Umbilical cord (tissue), 2 donors: ENCODE measurements at places on chromosomes 6 and 20.

GRCh38 chr20:46624946-46625345 is 26.3 kb downstream of the SLC13A3 start:
- DNase-seq = no peak

- no peak for DNase-seq
Observed at GRCh38 chr6:150596439-150596838, 3.2 kb upstream of the PLEKHG1 start.

DNA sequence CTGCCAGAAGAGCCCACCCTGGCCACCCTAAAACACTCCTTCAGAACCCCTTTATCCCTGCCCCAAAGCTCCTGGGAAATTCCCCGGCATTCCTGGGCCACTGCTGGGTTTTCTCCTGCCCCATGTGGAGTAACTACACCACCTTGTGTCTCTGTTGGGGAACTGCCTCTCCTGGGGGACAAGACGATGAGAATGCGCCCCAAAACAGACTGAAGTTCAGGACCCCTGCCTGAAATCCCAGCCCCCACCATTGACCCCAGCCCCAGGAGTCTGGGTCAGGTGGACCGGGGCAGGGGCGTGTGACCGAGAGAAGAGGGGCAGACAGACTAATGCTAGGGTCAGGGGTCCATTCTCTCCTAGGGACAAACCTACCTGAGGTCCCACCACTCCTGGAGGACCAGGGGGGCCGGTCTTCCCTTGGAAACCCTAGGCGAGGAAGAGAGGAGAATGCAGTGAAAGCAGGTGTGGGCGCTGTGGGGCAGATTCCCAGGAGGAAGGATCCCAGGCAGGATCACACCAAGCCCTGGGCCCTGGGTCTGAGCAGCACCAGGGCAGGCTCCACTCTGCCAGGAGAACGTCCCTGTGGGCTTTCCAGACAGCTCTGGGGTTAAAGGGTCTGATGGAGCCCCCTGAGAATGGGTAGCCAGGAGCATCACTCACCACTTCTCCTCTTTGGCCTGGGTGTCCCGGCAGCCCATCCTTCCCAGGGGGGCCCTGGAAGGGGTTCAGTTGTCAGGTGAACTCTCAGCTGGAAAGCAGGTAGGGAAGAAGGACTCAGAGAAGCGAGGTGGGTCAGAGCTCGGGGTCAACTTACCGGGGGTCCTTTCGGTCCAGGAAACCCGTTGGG is 19.4 kb downstream of the COL11A2 start:
- DNase-seq = no peak

DNA sequence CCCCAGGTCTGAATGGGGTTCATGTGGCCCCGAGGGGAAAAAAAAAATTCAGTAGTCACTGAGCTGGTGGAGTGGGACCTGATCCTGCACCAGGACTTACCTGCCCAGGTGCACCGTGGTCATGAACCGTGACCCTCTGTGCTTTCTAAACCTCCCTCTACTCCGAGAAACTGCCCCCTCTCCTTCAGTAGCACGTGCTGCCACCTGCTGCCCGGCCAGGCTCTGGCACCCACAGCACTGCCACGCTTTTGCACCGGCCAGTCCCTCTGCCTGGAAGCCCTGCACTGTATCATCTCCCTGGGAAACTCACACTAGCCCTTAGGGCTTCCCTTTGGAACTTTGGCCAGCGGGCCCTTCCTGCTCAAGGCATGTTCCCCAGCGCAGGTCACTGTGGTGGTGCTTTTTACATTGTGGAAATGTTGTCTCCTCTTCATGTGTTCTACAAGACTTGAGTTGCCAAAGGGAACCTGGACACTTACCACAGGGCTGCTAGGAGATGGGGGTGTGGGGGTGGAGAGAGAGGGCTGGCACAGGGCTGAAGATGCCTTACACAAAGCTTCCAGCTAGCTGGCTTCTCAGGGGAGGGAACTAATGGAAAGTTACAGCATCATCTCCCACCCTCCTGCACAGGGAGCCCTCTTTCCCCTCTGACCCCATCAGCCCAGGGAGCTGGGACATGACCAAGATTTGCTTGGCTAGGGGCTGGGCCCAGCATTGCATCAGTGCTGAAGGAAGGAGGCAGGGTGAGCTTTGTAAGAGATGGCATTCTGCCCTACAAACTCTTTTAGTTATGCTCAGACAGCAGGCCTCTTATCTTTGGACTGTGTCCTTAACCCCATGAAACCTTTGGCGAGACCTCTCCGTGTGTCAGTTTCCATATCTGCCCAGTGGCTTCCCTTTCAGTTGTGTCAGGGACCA is 2.5 kb upstream of the PTPRT start:
- peak; percentile 62 for DNase-seq

DNA sequence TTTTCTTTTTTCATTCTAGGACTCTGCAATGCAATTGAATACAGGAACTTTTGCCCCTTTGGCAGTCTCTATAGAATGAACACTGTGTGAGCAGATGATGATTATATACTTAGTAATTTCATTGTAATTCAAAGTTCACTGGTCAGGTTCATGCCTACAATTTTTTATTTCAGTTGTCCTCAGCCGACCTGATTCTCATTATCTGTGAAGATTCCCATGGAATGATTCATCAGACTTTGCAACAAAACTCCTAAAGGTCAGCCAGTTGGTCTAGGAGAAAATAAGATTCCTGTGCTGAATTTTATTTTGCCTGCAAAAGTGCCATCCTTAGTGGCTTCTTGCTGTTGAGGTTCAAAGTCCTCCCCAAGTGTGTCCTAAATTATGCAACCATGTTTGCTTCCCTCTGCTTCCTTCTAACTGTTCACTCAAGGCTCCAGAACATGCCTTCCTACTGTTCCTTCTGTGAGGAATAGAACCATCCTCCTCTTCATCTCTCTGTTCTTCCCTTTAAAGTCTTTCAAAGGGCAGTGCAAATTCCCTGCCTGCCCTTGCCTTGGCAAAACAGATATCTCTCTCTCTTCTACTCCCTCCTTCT is 194.2 kb upstream of the CNR1 start:
- no peak for DNase-seq

DNA sequence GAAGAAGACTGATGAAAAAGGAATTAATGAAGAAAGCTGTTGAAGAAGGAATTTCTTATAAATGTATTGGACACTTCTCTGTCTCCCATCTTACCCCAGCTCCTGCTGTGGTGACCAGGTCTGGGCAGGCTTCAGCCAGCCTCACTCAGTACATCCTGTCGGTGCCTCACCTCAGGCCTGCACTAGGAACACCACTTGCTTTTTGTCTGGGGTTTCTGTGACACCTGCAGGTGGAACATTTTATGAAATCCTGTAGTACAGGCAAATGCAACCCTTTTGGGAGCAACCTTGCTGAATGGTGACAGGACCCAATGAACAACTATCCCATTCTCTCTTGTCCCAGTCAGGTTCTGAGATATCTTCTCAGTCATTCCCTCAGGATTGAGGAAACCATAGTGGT is 129.7 kb downstream of the PRDM13 start:
- DNase-seq = no peak

DNA sequence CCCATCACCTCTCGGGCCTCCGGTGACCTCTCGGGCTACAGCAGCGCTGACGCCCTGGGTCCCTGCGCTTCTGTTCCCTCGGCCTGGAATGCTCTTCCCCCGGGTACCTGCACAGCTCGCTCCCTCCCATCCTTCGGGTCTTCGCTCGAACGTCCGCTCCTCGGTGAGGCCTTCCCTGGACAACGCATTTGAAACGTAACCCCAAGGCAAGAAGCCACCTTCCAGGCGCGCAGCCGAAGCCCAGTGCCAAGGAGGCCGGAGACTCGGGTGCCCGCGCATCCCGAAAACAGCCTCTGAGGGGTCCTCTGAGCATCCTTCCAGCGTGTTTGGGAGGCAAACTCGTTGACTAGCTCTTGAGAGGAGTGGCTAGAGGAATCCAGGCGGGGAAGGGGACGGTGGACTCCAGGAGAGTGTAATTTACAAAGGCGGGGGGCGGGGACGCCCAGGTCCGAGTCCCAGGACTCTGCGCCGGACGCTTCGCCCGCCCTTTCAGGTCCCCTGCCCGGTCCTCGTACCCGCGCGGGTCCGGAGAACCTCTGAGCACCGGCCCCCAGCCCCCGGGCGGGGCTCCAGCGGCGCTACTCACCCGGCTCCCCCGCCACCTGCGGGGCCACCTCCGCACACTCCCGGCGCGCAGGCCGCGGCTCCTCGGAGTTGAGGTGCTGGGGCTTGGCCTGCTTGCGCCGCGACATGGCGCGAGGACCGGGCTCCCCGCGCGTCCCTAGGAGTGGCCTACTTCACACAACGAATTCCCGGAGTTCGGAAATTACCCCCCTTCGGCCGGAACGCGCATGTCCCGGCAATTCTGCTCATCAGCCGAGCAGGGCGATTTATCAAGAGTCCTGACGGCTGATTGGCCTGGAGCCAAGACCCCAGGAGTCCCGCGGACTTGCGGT is 86.8 kb downstream of the ZFP64 start:
- peak; percentile 21 for DNase-seq

- no peak for DNase-seq
Observed at GRCh38 chr6:24630856-24631505, 15.0 kb downstream of the KIAA0319 start.

GRCh38 chr20:63017076-63017825 is 10.5 kb upstream of the BHLHE23 start:
- no peak for DNase-seq

- peak; percentile 80 for DNase-seq
Observed at GRCh38 chr6:5190507-5190906, 70.2 kb downstream of the LYRM4 start.

GRCh38 chr6:43093436-43094289 is 17.5 kb downstream of the PTK7 start:
- peak; percentile 81 for DNase-seq

GRCh38 chr6:42783876-42784642 is 2.2 kb downstream of the BICRAL start:
- DNase-seq = peak; percentile 62

DNA sequence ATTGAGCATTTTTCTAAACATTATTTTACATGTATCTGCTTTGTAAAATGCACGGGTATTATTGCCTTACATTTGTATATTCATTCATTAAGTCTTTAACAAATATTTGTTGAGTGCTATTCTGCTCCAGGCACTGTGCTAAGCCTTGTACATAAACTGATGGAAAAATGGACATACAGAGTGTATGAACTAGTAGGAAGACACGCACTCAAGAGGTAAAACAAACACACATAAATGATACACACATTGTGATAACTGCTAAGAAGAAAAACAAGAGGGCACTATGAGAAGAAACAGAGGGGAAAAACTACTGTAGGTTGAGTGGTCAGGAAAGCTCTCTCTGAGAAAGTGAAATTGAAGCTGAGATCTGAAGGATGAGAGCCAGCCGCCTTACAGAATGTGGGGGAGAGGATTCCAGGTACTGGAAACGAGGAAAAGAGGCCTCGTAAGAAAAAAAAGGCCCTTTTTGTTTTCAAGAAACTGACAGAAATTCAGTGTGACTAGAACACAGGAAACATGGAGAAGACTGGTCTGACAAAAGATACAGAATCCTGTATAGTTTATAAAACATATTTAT is 117.5 kb downstream of the EYA4 start:
- no peak for DNase-seq

DNA sequence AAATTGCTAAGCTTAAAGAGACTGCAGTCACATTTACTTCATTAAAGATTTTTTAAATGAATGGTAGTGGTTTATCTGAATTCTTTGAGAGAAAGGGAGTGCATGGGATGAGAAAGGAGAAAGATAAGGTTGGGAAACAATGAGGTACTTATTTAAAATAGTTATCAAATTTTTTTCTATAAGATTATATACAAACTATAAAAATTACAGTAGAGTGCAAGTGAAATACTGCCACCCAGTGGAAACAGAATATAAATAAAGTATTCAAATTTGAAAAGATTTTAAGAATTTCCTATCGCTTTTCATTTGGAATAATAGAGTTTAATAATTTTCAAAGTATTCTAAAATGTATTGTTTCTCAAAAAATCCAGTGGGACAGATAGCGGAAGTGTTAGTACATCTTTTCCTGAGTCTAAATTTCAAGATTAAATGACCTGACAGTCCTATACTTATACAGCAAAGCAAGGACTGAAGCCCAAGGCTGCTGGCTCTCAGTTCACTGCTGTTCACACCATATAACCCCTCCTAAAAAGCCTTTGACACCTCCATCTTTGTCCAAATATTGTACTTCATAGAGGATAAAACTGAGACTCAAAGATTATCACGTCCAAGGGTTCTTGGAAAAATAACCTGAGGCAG is 31.1 kb downstream of the EPM2A start:
- DNase-seq = peak; percentile 22

GRCh38 chr20:34023937-34024722 is 30.4 kb downstream of the RALY start:
- DNase-seq = no peak

GRCh38 chr20:61746147-61746646 is 319.5 kb downstream of the TAF4 start:
- no peak for DNase-seq

DNA sequence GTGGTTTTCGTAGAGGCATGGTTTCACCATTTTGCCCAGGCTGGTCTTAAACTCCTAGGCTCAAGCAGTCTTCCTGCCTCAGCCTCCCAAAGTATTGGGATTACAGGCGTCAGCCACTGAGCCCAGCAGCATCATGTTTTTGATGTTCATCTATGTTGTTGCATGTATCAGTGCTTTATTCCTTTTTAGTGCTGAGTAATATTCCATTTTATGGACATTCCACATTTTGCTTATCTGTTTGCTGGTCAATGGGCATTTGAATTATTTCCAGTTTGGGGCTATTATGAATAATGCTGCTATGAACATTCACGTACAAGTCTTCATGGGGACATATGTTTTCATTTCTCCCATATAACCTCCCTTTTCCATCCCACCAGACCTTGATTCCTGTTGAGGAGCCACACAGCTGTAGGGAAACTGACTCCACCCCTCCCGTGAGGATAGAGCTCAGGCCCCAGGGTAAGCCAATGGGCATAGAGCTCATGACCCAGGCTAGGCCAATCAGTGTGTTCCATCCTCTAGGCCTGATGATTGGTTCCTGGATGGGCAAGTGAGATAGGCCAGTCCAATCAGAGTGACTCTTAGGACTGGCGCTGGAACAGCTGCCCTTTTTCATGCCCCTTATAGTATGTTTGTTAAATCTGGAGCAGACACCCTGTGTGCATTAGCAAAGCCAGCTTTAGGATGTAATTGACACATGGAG is 49.5 kb downstream of the DLGAP4 start:
- no peak for DNase-seq

GRCh38 chr6:42236030-42236429 is 18.4 kb upstream of the MRPS10 start:
- no peak for DNase-seq

GRCh38 chr6:3913077-3913957 is 64.1 kb downstream of the FAM50B start:
- DNase-seq = peak; percentile 83

DNA sequence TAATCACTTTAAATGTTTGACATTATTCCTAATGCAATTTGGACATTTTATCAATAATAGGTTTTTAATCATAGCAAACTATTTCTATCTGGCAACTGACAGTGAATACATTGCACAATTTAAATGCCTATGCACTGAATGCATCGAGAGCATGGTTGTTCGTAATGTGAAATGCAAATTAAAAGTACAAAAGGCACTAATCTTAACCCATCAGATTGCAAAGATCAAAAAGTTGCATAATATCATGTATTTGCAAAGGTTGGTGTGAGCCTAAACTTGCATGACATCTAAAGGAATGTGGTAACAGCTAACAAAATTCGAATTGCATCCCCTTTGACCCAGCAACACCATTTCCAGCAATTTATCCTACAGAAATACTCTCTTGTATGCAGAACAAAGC is 469.9 kb upstream of the IRAK1BP1 start:
- DNase-seq = no peak
